ENCODE measurements at places on chromosomes 11 and 22.

- no peak for DNase-seq
Measured at GRCh38 chr22:38715176-38715764, 9.5 kb downstream of the GTPBP1 start.

GRCh38 chr11:130279989-130280388 lies 34.7 kb downstream of the ZBTB44 start:
- DNase-seq = no peak

DNA sequence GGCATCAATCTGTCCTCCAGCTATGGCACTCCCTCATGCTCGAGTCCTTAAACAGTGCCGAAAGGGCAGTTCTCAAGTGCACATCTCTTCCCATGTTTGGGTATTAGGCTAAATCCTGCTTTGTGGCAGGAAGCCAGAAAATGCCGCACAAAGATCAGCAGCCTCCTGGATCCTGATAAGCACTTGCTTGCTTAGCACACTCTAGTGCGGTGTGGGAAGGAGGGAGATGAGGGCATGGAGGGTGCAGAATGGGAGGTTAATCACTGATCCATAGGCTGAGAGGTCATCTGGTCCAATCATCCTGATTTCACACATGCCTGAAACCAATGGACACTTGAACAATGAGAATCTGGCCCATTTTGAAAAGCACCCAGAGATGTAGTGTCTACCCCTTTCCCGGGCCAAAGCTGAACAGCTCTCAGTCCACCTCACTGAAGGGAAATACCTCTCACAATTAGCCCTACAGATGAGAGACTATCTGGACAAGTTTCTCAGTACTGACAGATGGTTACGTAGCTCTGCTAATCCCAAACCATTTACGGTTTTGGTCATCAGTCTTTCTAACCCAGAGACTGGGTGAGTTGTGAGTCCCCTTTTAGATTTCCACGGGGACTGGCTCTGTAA lies 29.8 kb upstream of the CHRM4 start:
- no peak for DNase-seq

- DNase-seq = peak; percentile 67
Measured at GRCh38 chr22:38114484-38115398, 4.3 kb upstream of the BAIAP2L2 start.
